Fibroblast of lung (primary cell): ENCODE measurements at places on chromosomes 7 and 10. TPM values are rescaled to one million over a fixed set of nuclear protein-coding genes. Genes with fewer than 3 reads are reported as not detected.

GRCh38 chr10:123807444-123808035 lies 84.1 kb downstream of the CPXM2 start:
- no peak for DNase-seq

- no peak for DNase-seq
Measured at GRCh38 chr7:49803812-49804211, 30.4 kb downstream of the VWC2 start.

- DNase-seq: no peak
Measured at GRCh38 chr10:110533149-110533548, 34.3 kb upstream of the SMC3 start.

PLEKHS1 gene
- total RNA-seq: not detected in 2 replicates

ACTA2 gene
- 78.4 and 78.6 TPM in 2 replicates for total RNA-seq

TMEM213 gene
- not detected in 2 replicates for total RNA-seq

DNA sequence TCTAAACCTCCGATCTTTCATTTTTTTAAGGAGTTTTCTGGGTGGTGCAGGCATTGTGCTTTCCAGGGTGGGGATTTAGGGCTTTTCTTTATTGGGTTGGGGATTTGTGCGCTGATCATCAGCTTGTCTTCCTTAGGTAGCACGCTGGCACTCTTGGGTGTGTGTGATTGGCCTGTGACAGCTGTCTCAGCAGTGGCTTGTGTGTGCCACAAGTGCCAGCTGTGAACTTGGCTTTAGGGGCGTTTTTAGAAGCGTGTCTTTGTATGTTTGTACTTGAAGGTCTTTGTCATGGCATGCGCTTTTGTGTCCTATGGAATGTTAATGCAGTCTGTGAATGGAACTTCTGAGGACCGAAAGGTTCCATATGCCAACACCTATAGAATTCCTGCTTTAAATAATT lies 788 bp downstream of the AKAP9 start:
- peak; percentile 43 for DNase-seq

- no peak for DNase-seq
Measured at GRCh38 chr7:47953822-47954221, 5.6 kb upstream of the PKD1L1 start.

DNA sequence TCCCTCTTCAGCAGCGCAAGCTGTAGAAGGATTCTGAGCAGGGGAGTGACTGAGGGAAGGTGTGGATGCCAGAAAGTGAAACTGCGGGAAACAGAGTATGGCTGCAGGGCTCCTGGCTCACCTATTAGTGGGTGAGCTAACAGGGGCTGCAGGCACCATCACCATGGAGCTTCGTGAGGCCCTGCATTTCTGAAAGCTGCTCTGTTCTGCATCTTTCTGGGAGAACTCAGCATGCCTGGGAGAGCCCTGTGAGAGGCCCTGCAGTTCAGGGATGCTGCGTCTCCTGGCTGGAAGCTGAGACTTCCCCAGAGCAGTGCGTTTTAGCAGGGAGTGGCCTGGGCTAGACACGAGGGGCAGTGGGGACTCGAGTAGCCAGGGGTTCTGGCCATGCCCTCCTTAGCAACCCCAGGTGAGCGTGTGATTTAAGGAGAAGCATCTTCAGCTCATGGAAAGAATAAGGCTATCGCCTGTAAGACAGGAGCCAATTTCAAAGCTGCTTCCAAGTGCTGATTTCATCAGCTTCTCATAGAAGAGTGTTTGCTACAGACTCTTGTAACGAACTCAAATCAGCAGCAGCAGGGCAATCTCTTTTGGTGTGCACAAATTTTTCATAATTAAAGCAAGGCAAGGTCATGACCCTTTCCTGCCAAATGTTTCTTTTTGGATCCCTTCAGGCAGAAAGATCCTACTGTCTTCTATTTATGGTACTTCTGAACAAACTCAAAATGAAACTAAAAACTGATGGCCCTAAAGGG lies 293.6 kb upstream of the ZNF32 start:
- no peak for DNase-seq

DNA sequence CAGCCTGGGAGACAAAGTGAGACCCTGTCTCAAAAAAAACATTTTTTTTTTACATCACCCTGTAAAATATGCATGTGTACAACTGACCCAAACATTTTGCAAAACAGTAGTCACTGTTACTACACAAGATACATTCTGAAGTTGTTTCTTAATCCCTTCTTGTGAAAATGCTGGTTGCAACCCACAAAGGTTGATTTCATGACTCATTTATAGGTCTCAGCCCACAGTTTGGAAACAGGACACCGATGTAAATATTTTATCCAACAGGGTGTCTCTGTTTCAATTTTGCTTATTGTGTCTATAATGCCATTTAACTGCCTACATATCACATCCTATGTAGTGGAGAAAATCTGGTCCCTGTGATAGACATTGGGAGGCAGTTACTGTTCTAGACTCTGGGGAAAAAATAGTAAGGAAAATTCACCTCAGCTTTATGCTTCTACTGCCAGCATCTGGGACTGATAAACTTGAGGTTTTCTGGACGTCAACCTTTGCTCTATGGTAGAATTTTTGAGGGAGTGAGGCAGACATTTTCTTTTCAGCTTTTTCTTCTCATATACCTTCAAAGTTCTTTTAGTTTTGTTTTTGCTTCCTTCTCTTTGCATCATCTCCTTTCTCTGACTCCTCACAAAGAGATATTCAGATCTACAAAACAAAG lies 1.6 kb upstream of the RAB19 start:
- DNase-seq: peak; percentile 72

NPFFR1 gene
- total RNA-seq: under 0.01 TPM in 1 of 2 replicates, not detected in the other

GPC2 gene
- 1.8 and 2.3 TPM in 2 replicates for total RNA-seq

MYH16 gene
- not detected in 2 replicates for total RNA-seq
